ENCODE measurements at places on chromosomes 2 and 18.
A peak's percentile ranks its signal among the peaks of the same experiment; 100 is the strongest.

DNA sequence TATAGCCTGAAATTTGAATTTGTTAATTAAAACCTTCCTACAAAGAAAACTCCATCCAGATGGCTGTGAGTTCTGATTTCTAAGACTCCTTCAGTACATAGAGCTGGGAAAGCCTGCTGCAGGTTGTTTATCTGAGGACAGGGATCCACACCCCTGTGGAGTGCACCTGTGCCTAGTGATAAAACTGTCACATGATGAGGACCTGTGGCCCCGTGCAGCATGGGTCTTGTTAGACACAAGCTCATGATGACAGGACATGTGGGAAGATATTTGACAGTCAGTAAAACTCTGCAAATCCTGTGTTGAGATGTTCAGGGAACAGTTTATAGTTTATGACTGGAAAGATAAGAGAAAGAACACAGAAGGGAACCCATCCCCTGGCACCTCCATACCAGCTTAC, 133.2 kb upstream of the TMEM18 start:
- DNase-seq, result no peak

DNA sequence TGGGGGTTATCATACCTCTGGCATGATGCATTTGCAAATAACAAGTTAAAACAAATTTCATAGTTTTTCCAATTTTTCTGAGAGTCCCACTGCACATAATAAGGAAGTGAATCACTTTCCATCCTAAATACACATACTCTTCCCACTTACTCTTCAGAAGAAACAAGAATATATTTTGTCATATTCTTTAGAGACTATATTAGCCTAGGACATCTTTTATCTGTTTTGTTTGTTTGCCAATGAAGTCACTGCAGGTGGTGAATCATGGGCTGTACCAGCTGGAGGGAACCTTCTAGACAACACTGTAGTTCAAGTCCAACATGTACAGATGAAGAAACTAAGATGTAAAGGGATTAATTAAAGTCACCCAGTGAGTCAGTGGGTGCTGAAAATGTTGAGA, 116.8 kb downstream of the XIRP2 start:
- no peak for DNase-seq

- no peak for DNase-seq
Measured at GRCh38 chr2:235725016-235725489, 231.2 kb downstream of the AGAP1 start.

GRCh38 chr18:63187791-63188460, 131.6 kb downstream of the BCL2 start:
- DNase-seq, result no peak

- no peak for DNase-seq
Measured at GRCh38 chr2:85684806-85685205, 9.4 kb upstream of the GNLY start.

DNA sequence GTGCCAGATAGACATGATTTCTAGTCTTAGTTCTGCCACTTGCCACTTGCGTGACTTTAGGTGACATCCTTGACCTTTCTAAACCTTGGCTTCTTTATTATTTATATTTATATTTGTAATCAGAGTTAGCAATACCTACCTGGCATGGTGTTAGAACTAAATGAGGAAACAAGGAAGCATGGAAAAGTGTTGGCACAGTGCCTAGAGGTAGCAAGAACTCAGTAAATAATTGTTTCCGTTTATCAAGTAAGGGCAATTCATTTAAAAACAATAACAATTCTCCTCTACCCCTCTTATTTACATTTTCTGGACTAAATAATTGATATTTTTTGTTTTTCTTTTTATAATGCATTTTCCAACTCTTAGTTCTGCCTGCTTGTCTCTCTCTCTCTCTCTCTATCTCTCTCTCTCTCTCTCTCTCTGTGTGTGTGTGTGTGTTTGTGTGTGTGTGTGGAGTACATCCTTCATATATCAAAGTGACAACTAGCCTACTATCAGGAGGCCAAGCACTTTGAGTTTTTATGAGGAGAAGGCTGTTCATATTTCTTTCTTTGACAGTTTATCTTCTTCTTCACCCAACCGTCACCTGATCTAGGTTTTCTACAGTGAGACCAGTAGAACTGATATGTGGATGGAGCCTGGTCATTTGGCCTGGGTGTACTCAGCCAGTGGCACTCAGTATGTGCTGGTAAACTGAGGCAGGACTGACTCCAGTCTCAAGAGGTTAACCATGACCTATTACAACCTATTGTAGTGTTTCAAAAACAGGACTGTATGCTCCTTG, 134.5 kb downstream of the LRRTM1 start:
- DNase-seq, result no peak

DNA sequence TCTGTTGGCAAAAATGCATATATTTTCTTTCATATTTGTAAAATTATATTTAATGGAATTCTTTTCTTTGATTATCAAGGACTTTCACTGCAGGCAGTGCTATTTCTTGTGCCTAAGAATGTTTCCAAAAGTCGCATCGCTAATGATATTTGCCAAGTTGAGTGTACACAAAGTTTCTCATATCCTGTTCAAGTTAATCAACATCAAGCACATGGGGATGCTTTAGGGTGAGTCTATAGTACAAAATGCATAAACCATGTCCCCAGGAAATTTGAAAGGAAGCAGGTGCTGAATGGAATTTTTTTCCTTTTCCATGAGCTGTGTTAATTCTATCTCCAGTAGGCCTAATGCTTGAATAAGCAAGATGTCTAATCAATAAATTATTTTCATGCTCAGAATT, 129.7 kb downstream of the GALNT1 start:
- no peak for DNase-seq

DNA sequence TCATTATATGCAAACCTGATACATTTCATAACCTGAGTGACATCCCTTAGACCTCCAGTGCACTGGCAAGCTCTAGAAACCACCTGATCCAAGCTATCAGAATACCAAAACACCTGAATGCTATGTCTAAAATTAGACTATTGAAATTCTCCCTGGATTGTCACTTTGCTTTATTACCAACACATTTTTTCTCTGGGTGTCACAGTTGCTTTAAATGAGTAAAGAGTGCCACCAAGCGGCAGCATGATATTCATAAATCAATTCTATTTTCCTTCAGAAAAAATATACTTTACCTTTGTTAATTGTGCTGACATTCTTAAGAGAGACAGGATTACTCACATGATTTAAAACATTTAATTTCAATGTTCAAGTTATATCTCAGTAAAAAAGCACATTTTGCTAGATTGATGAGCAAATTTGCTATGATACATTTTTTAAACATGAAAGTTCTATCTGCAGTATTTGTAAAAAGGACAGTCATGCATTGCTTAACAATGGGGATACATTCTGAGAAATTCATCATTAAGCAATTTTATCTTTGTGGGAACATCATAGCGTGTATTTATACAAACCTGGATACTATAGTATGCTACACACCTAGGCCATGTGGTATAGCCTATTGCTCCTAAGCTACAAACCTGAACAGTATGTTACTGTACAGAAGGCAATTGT, 338.4 kb upstream of the SLC39A10 start:
- DNase-seq, result peak; percentile 55

DNA sequence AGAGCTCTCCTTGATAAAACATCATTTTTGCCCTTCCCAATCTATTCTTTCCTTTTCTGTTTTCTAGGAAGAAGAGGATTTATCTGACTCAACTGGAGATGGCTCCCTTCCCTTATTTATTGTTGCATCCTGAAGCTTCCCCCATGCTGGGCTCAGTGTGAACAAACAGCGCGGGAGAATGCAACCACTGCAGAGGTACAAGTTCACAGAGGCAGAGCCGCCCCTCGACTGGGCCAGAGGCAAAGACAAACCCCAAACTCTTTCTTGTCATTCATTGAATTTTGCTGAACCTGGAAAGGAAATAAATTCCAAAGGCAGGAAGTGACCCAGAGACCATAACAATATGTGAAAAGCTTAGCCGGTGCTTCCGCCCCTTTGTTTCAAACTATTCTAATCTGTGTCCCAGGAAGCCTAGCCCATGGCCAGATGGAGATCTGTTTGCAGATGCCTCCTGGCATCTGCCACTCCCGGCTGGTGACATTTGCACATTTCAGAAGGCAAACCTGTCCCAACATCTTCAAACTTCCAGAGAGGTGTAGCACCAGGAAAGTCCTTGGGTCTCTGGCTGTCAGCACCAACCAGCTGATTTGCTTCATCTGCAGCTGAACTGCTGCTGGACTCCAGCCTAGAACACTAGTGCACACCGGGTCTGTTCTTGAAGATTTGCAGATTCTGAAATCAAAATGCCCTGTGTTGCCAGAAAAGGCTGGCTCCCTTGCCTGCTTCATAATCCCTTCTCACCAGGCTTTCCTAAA, 79.4 kb upstream of the MAP4K3 start:
- DNase-seq, result no peak

- no peak for DNase-seq
Measured at GRCh38 chr2:239853121-239853520, 172.0 kb downstream of the NDUFA10 start.

DNA sequence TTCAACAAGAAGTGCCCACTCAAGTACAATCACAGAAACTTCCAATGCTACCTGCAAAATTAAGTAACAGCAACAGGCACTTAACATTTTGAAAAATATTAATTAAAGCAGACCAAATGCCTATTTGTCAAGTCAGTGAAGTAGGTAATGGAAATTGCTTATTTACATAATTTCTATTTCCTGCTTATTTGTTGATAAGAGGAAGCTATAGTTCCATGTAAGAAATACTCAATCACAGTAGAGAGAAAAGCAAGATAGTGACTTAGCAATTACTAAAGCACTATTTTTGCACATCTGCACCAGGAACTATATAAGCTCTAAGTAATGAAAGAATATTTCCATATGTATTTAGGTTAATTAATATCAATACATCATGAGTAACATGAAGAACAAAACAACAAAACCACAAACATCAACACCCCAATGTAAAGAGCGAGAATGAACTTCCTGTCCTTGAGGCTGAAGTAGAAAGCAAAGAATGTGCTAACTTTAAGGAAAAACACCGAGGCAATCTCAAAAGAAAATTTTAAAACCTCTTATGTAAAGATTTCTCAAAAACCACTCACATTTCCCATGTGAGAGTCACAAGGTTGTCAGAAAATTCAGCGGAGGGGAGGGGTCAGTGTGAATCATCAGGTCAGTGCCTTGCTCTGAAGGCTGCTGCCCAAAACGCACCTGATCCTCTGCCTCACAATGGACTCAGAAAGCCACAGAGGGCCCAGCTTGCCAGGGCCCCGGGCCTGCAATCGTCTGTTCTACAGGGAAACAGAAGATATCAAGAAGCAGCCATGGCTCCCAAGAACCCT, 12.5 kb downstream of the NPC1 start:
- no peak for DNase-seq

- DNase-seq, result no peak
Measured at GRCh38 chr2:101223814-101224231, 28.9 kb upstream of the CNOT11 start.

DNA sequence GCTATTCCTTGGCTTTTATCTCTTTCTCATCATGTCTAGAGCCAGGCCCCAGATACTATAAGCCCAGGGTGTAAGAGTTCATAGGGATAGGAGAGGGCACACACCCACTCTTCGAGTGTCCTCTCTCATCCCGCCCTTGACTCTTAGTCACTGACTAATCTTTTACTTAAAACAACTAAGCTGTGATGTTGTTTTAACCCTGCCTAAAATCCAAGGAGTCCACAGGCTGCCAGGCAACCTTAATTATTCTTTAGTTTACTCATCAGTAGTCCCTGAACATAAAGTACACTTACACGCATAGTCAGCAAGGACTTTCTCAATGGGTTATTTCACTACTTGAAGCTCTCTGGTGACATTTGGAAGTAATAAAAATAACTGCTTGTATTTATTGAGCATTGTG, 28.4 kb downstream of the GREB1L start:
- no peak for DNase-seq

GRCh38 chr2:34143149-34143548, 544.0 kb upstream of the FAM98A start:
- no peak for DNase-seq

- DNase-seq, result no peak
Measured at GRCh38 chr18:14974576-14974975, 226.6 kb downstream of the ANKRD30B start.

GRCh38 chr2:41399437-41400087, 648.3 kb upstream of the PKDCC start:
- no peak for DNase-seq

DNA sequence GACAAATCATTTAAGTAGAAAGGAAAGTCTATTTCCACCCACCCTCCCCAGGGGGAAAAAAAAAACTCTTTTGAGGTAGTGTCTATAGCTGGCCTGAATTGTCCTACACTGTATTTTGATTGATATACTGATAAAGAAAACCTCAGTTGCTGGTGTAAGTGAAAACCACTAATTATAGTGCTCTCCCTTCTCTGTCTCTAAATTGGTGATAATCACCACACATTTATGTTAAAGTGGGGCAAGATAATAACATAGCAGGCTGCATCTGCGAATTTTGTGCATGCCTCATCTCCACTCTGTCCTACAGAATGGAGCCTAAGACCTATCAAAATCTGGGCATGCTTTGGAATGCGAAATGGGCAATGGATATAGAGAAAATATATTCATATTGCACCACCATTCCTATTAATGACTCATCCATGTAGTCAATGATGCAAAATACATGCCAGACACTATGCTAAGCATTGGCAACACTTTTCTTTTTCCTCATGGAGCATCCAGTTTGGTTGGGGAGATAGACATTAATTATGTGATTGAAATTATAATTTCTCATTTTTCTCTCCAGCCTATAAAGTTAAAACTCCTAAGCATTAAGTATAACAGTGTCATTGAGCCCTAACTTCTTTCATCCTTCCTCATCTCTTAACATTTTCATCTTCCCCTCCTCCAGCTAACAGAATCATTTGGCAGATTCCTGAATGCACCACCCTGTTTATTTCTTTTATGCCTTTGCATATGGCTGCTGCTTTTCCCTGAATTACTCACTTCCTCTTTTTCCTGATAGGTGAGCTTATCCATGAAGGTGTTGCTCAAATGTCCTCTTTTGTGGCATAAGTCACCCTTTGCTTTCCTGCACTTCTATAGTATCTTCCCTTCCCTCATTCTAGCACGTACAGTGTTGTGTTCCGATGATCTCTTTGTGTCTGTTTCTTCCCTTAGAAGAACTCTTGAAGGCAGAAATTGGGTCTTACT, 58.2 kb downstream of the SLC9A2 start:
- DNase-seq, result no peak

GRCh38 chr18:71370095-71370494, 1081.2 kb downstream of the SOCS6 start:
- DNase-seq, result no peak

GRCh38 chr2:100754951-100755350, 65.0 kb upstream of the NPAS2 start:
- no peak for DNase-seq

- peak; percentile 58 for DNase-seq
Measured at GRCh38 chr2:127410871-127411652, 7.2 kb upstream of the PROC start.

GRCh38 chr2:171201767-171202166, 41.1 kb upstream of the TLK1 start:
- no peak for DNase-seq

- DNase-seq, result no peak
Measured at GRCh38 chr2:867296-867695, 83.4 kb upstream of the SNTG2 start.

GRCh38 chr2:65227020-65227455, 593 bp upstream of the ACTR2 start:
- no peak for DNase-seq
